ENCODE measurements at places on chromosomes 3 and 15.
A peak's percentile ranks its signal among the peaks of the same experiment; 100 is the strongest.

GRCh38 chr15:66401130-66402021, 14.7 kb downstream of the MAP2K1 start:
- DNase-seq = no peak

DNA sequence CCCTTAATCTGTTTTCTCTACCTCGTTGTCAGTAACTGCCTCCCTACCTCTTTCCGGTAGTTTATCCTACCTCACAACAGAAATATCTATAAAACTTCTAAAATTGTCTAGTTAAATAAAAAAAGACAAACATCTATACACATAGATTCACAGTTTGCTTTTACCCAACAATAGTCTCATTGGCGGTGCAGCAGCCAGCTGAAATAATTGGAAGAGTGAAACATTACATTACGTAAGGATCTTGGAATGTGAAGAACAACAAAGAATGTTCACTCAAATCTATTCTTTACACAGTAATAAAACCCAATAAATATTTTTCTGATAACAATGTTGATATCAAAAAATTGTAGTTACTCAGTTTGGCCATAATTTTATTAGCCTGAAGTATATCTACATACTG, 115.5 kb upstream of the ARPP21 start:
- no peak for DNase-seq

- no peak for DNase-seq
These were observed 247.3 kb upstream of the SUCLG2 start for GRCh38 chr3:67901681-67902080.

GRCh38 chr3:59644479-59645402, 594.9 kb upstream of the CFAP20DC start:
- no peak for DNase-seq

GRCh38 chr3:29291982-29292363, 11.1 kb downstream of the RBMS3 start:
- no peak for DNase-seq

DNA sequence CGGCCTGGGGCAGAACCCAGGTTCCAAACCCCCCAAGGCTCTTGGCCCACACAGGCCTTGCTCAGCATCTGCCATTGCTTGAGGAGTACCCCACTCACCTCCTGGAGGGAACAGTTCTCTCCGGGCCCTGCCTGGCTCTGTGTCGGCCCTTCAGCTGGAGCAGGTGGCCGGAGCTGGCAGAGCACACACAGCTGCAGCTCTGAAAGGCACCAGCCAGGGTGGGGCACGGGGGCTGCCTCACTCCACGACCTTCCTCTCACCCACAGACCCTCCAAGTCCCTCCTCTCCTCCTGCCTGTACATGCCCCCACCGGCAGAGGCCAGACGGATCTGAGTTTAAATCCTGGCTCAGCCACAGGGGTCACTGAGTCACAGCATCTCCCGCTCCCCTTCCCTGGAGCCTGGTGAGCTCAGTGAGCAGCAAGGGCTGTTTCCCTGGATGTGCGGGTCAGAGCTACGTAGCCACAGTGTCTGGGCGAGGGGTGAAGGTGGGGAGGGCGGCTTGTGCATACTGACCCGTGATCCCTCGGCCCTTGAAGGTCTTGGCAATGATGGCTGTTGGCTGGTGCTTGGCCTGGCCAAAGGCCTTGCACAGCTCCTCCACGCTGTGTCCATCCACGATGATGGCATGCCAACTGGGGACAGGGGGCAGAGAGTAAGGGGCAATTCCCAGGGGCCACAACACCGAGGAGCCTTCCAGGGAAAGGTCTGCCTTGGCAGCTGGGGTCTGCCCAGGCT, 23.0 kb downstream of the TKT start:
- peak; percentile 82 for DNase-seq

- no peak for DNase-seq
These were observed 20.2 kb upstream of the CCDC66 start for GRCh38 chr3:56536735-56537134.

DNA sequence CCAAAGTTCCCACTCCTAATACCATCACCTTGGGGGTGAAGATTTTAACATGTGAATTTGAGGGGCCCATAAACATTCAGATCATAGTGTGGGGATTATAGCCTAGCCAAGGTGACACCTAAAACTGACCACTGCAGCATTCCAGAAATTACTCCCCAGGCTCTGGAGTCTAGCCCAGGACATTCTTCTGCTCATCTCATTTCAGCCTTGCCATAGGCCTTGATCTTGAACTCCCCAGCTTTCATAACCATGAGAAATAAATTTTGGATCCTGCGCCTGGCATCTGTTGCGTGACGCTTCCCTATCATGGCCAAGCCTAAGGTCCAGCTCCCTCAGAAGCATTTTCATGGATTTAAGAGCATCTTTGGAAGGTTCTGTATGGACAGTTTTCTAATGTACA, 502.9 kb upstream of the THBS1 start:
- no peak for DNase-seq

Measured in posterior cingulate gyrus (tissue), 11 donors.